Kasumi-1 (cell line): ENCODE measurements at places on chromosomes 7 and 10.
A peak's percentile ranks its signal among the peaks of the same experiment; 100 is the strongest.

DNA sequence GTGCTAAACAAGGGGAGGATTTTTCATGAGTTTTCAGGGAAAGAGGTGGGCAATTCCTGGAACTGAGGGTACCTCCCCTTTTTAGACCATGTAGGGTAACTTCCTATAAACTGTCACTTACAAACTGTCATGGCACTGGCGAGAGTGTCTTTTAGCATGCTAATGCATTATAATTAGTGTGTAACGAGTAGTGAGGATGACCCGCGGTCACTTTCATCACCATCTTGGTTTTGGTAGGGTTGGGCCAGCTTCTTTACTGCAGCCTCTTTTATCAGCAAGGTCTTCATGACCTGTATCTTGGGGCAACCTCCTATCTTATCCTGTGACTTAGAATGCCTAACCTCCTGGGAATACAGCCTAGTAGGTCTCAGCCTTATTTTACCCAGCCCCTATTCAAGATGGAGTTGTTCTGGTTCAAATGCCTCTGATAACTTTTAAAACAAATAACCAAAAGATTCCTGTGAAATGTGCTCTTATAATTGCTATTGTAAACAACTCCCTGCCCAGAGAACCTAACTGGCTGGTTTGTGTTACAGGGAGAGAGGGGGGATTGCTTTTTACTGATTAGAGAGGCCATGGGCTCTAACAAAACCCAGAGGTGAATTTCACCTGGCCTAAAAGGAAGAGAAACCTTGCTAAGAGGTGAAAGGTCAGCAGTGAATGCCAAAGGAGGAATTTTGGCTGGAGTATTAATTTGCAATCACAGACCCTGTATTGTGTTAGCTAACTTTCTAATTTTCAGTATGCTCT, 64.3 kb downstream of the EEPD1 start:
- DNase-seq, result no peak

DNA sequence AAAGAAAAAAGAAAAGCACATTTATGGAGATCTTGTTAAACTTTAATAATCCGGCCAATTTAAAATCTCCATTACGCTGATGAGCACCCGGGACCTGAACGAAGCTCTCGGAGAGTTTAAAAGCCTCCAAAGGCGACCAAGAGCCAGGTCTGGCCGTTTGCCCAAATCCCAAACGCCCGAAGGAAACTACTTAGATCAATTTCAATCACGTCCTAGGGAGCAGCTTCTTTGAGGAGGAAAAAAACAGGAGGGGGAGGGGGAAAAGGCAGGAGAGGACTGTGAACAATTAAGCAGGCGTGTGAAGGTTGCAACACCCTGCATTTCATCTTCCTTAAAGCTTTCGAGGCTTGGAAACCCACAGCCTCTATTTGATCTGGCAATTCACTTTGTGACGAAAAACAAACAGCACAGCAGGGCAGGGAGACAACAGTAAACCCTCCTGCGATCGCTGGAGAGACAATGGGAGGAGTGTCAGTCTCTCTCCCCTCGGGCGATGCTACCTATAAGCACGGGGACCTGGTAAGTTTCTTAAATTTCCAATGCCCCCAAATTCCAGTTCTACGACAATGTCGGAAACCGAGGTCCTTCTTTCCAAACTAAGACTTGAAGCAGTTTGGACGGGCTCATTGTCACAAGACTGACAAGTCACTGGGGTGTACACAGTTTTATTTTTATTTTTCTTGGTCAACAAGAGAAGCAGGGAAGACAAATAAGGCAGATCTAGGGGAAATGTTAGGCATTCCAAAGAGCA, 1.2 kb downstream of the KLF6 start:
- DNase-seq, result peak; percentile 52

GRCh38 chr7:149559711-149560110, 62.1 kb upstream of the ZNF746 start:
- DNase-seq, result no peak

GRCh38 chr7:17142831-17143541, 155.5 kb upstream of the AHR start:
- no peak for DNase-seq

DNA sequence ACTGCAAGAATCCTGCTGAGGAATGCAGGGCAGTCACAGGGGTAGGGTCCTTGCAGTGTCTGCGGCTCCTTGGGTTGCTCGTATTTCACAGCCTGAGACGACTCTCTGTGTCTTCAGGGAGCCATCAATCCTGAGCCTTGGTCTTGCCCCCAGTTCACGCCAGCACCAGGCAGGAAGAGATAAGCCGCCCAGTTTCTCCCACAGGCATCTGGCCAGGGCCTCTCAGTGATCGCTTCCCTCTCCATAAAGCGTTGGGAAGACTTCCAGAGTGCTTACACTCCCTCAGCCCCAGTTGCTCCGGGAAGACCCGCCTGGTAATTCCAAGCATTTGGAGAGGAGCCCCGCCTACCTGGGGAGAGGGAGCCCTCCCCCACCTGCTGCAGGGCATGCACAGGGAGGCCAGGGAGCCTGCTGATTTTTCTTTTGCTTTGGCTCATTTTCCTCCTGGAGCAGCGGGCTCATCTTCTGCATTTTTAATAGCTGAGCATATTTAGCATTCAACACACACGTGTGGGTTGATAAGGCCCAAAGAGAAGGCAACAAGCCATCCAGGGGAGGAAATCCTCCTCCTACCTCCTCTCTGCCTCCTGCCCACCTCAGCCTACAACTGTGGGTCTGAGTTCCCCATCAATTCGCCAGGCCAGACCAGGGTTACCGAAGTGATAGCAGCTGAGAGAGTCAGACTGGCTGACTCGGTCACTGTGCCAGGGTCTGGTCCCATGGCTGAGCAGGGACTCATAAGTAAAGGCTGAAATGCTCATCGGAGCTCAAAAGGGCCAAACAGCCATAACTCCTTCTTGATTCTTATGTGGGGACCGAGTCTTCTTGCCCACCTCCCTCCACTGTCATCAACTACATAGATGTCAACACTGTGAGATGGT, 74.4 kb upstream of the EFCAB10 start:
- DNase-seq, result no peak

- no peak for DNase-seq
These were observed at the start of gene CHST15 for GRCh38 chr10:124092860-124093773. Gene CHST15 (minus strand): TSS chr10:124093598. CDS start chr10:124046212, 47,386 bp downstream.

GRCh38 chr10:31170636-31171035, 139.0 kb upstream of the ZNF438 start:
- DNase-seq, result peak; percentile 24
